ENCODE measurements at places on chromosomes 4 and X. TPM values are rescaled to one million over a fixed set of nuclear protein-coding genes. Genes with fewer than 3 reads are reported as not detected.

DNA sequence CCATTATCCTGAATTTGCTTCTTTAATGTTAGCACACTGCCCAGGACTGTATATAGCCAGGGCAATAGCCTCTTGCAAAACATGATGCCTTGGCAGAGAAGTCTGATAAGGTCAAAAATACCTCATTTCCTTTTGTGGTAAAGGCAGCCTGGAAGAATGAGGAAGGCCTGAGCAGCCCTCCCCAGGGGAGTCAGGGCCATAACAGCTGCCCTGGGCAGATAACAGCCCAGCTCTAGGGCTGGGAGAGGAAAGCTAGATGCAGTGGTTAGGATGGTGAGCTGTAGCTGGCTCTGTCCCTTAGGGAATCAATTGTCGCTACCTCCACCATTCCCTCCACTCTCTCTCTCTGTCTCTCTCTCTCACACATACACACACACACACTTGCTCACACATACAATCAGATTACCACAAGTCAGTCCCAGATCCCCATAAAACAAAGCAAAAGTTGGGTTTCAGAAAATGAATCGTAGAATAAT is 29.2 kb downstream of the EFHC2 start:
- no peak for DNase-seq

- no peak for DNase-seq
These were observed 8.1 kb downstream of the RTL5 start for GRCh38 chrX:72123471-72124185.

GRCh38 chrX:25016938-25017598 is 1.3 kb upstream of the ARX start:
- peak; percentile 39 for DNase-seq

DNA sequence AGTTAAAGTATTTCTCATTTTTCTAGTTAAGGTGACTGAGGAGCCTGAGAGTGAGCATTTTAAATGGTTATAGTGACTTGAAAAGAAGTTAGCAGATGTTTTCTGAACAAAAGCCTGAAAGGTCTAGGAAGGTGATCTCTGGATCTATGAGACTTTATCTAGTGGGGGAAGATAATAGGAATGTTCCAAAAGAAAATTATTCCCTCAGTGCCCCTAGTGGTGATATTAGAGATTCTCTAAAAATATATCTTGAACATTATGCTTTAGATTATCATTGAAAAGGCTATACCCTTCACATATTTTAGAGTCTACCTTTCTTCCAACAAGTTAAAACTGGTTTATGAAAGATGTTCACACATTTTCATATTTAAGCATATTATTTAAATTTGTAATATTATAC is 69.0 kb upstream of the SPANXN1 start:
- DNase-seq, result no peak

DNA sequence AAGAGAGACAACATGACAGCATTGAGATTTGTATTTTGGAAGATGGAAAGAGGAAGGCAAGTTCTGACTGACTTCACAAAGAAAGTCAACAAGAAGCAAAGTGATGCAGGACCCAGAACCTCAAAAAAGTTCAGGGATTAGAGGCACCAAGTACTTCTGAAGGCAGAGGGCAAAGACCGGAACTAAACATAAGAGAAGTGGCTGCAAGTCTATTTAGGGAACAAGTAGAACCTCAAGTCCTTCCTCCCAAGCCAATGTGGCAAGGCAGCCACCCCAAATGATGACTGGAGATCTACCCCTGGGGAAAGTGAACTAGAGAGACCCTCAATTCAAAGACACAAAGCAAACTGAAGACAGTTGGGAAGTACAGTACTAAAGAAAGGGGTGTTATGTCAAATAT is 46.6 kb downstream of the SLC39A8 start:
- DNase-seq, result no peak

DNA sequence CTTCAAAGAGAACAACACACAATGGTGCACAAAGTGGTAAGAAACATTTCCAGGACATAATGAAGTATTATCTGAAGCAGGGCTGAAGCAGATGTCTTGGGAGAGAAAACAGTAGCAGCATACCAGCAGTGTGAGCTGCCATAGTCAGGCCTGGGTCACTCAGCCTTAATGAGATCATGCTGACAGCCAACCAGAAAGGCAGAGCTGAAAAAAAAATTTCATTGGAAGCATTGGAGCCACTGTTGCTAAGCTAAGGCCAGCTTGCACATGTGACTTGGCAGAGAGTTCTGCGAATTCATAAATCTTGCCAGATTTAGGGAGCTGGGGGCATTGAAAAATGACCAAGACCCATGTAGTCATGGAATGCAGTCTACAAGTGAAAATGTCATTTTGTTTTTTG is 444.0 kb upstream of the PITX2 start:
- DNase-seq, result no peak

DNA sequence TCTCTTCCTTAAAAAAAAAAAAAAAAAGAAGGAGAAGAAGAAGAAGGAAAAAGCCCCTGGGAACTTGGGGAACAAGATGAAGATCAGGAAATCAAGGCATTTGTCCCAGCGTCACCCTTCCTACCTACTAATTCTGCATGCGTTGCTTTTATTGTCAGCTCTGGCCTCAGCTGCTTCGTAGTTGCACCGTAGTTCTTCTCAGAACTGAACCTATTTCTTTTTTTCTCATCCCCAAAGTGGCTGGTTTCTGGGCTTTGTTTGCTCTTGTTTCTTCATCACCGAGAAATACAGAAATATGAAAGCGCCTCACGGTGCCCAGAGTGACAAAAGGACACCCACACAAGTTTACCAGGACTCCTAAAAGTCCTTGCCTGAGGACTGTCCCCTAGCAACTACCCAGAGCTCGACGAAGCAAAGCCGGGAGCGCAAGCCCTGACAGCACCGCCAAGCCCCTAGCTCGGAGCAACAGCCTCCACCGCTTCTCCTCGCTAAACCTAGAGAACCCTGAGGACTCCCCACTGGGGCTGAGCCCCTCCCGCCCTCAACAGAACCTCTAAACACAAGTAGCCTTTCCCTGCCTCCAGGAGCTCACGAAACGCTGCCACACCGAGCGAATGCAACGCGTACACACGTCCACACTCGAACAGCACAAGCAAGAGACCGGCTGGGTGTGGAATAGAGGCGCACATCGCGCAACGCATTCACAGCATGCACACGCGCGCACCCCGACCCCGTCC is 710 bp downstream of the PRKG2 start:
- no peak for DNase-seq

DNA sequence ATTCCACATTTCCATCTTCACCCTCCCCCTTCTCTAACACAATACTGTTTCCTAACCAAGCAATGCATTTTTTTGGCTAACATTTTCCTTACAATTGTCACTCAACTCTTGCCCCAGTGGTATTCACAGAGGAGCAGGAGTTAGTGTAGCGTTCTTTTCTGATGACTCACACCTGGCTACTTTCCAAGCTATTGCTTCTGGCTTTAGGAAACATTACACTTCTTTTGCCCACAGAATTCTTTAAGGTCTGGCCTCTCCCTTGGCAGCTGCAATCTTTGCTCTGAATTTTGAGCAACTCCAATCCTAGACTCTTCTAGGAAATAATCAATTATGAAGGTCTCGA is 27.5 kb upstream of the PDGFC start:
- no peak for DNase-seq

- no peak for DNase-seq
These were observed 9.8 kb upstream of the TIGD2 start for GRCh38 chr4:89101256-89102161.

DNA sequence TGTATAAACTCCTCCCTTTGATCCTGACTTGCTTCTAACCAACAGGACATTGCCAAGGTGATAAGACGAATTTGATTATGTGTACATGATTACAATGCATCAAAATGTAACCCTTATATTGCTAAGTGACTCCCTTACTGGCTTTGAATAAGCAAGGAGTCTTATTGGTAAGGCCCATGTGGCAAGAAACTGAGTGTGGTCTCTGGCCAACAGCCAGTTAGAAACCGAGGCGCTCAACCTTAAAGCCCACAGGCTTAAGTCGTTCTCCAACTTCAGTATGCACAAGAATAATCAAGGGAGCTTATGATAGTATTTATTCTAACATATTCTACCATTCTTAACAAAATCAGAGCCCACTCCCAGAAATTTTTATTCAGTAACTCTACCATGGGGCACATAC is 374.2 kb upstream of the F9 start:
- no peak for DNase-seq

- no peak for DNase-seq
These were observed 40.8 kb upstream of the FOXR2 start for GRCh38 chrX:55582447-55582846.

- DNase-seq, result peak; percentile 62
These were observed 5.9 kb downstream of the IRAK1 start for GRCh38 chrX:154013614-154014360.

- no peak for DNase-seq
These were observed 110.3 kb downstream of the AREG start for GRCh38 chr4:74555231-74555630.

- no peak for DNase-seq
These were observed 280.9 kb upstream of the RPS6KA3 start for GRCh38 chrX:20547611-20548051.

DNA sequence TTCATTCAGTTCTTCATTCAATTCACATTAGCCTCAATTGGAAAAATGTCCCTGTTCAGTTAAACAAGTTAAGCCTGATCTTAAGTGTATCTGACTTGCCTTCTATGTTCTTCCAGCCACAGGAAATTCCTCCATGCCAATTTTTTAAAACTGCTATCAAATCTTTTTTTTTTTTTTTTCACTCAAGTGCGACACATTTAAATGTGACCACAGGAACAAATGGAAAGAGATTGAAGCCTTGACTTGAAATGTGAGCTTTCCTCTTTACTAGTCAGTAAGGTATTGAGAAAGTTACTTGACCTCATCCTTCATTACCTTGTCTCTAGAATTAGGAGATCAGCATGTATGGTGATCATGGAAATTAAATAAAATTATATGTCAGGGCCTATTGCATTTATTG is 165.1 kb downstream of the SLIT2 start:
- DNase-seq, result no peak

GRCh38 chr4:33090910-33091309 is 2370.7 kb downstream of the PCDH7 start:
- no peak for DNase-seq

DNA sequence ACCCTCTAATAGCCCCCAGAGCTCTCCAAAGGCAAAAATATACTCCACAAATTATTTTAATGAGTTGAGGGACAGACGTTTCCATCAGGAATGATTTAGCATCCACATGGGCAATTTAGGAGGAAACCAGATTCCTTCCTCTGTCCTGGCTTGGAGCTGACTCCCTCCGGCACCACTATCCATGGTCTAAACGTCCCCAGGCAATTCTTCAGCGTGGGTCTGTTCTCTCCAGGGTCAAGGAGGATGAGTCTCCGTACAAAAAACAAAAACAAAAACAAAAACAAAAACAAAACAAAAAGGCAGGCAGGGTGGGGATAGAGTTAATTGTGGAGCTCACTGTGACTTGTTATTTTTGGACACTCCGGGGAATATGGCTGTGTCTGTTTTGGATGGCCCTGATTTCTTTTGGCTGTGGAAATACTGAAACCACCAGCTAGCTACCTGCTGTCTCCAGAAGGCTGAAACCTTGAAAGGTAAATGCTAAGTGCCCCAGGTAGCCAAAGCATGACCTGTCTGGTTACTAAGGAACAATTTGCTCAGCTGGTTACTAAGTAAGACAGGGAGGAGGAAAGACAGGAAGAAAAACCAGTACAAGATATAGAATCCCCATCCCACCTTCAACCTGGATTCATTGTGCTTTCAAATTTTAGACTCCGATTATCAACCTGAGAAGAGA is 419.1 kb upstream of the LCORL start:
- no peak for DNase-seq

- DNase-seq, result no peak
These were observed 7.7 kb downstream of the TLR7 start for GRCh38 chrX:12874581-12874980.

DNA sequence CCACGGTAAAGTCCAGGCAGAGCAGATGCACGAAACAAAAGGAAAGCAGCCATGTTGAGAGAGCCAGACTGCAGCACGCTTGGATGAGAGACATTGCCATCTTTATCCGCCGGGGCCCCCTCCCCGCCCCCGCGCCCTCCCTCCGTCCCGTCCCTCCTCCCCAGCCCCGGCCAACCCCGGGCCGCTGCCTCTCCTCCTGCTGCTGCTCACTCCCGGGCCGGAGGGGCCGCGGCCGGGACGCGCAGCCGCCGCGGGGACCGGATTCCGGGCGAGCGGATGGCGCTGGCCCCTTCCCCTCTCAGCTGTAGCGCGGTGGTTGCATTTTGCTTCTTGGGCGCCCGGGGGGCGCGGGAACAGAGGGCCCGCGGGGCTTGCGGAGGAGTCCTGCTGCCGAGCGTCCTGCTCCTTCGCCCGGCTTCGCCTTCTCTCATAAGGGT is 542 bp downstream of the RNF150 start:
- peak; percentile 65 for DNase-seq

GRCh38 chr4:170671171-170671570 is 581.4 kb upstream of the AADAT start:
- DNase-seq, result no peak

GRCh38 chr4:81512757-81513501 is 41.2 kb upstream of the RASGEF1B start:
- DNase-seq, result no peak

GRCh38 chr4:80270868-80271267 is 4.4 kb downstream of the FGF5 start:
- DNase-seq, result no peak

Gene SLC38A5
- total RNA-seq, result 19.3 TPM

Gene PPP1R2C
- not detected for total RNA-seq

Gene ANK2
- 66.9 TPM for total RNA-seq

Gene STATH
- not detected for total RNA-seq

Gene SCD5
- total RNA-seq, result 203 TPM

Gene SSX1
- not detected for total RNA-seq

Gene ZBTB49
- total RNA-seq, result 12.1 TPM

Gene CPEB2
- 14.5 TPM for total RNA-seq

Gene GPR34
- 3.9 TPM for total RNA-seq

Gene IL2
- not detected for total RNA-seq

Measured in ovary (tissue), 10 donors.